D341Med (cell line): ENCODE measurements at places on chromosomes 7 and 10.

DNA sequence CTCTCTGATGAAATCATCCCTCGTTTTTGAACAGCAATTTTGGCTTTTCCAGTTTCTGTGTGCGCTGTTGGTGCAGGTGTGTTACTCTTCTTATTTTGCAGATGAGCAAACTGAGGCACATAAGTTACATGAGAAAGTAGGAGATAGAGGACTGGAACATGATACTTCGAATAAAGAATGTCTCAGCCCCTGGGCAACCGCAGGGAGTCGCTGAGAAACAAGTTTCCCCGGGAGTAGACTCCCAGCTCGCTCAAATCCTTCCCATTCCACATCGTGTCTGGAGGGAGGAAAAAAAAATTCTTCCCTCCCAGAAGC lies 18.0 kb downstream of the MXI1 start:
- no peak for DNase-seq

- no peak for DNase-seq
Measured at GRCh38 chr10:63173468-63174232, 40.5 kb downstream of the NRBF2 start.

GRCh38 chr10:3067859-3068179 lies 471 bp downstream of the PFKP start:
- DNase-seq, result peak; percentile 58

- no peak for DNase-seq
Measured at GRCh38 chr7:38411404-38411803, 138.0 kb upstream of the TARP start.

- no peak for DNase-seq
Measured at GRCh38 chr7:137987018-137987349, 14.9 kb downstream of the CREB3L2 start.

DNA sequence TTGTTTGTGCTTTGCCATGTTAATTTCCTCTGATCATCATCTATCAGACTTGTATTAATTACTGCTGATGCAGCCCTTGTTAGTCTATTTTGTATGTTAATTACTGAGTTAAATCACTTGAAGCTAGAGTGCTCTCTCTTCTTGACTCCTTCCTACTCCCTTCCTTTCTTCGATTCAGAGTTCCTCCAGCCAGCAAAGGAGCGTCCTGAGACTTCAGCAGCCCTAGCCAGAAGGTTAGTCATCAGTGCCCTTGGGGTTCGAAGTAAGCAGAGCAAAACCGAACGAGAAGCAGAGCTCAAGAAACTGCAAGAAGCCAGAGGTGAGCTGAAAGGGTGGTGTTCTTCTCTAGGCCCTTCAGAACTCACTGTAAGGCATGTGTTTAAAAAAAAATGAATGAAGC lies 32.1 kb downstream of the LOXL4 start:
- DNase-seq, result no peak

DNA sequence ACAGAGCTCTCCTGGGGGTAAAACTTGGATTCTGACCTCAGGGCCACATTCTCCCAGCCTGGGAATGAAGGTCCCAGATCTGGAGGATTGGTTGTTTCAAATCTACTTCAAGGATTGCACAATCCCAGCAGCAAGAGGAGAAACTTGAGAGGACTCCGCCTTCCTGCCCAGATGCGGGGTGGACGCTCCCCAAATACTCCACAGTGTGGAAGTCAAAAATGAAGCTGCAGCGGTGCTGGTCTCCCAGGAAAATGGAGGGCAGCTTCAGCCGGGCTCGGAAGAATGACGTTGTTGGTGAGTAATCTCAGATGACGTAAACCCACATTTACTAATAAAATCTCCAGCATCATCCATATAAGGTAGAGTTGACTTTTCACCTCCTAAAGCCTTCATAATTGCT lies 31.5 kb upstream of the PPP2R2D start:
- no peak for DNase-seq

DNA sequence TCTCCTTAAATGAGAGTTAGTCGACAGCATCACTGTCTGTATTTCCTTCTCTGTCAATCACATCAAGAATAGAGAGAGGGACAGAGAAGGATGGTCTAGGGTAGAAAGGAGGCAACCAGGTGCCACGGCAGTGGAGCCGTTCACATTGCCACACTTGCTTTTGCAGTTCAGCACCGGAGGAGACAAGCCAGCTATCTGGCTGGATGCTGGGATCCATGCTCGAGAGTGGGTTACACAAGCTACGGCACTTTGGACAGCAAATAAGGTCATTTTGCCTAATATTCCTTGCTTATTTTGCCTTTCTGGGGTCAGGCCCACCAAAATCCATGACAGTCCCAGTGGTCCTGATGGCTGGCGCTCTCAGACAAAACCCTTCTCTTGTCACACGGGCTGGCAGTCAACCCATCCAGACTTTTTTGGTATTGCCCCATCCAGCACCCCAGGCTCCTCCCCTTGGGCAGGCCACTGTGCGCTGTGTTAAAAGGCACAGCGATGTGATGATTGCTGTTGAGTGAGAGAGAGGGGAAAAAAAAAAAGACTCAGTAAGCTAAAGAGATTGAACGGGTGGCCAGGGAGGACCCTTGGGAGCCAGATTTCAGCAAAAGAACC lies 8.4 kb downstream of the CPA2 start:
- DNase-seq, result no peak

DNA sequence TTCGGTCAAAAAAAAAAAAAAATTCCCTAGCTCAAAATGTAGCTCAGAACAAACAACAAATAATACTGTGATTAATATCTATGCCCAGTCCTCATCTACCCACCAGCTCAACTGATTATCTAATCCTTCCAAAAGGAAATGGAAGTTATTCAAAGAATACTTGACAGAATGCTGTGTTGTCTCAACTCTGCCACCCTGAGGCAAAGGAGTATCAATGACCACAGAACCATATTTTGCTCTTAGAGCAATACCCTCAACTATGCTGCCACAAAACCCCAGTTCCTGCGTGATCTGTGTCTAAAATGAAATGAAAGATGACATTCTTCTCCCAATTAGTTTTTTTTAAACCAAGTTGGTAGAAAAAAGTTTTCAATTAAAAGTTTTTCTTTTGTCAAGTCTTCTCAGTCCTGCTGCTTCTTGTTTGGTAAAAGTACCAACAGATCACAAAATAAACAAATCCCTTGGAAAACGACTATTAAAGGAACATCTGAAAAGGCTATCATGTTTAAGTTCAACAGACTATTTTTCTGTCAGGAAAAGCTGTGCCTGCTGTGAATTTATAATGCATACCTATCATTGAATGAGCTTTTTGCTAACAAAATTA lies 21.6 kb downstream of the RBM28 start:
- peak; percentile 57 for DNase-seq

GRCh38 chr10:103983367-103983911 lies 16.5 kb downstream of the SLK start:
- DNase-seq, result no peak

GRCh38 chr10:77049896-77050295 lies 587.7 kb downstream of the KCNMA1 start:
- DNase-seq, result no peak

DNA sequence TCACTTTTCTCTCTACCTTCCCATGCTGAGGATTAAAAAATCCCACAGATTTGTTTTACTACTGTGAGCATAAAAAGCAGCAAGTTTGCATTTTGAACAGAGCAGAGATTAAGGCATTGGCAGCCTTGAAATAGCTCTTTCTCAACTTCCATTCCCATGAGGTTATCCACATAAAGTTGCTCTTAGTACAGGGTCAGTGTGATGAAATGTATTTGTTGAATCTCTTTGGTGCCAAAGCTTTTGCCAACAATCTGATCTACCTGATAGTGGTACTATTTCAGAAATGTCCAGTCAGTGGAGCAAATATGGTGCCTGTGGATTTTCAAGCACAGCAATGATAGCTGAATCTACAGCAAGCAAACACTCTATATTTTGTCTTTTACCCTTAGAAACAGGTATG lies 254.8 kb downstream of the INHBA start:
- DNase-seq, result no peak

DNA sequence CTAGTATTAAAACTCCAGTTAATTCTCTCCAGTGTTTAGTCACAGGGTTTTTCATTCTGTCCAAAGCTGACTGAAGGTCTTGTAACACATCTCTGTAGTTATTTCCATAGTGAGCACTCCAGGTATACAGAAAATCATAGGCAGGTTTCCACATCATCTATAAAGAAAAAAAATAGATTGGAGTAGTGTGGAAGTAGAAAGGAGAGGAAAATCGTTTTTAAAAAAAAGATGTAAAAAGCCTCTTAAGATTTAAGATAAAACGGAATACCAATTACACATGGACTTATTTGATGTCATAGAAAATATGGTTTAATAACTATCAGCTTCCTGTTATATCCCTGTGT lies 76.2 kb downstream of the MACC1 start:
- DNase-seq, result no peak

DNA sequence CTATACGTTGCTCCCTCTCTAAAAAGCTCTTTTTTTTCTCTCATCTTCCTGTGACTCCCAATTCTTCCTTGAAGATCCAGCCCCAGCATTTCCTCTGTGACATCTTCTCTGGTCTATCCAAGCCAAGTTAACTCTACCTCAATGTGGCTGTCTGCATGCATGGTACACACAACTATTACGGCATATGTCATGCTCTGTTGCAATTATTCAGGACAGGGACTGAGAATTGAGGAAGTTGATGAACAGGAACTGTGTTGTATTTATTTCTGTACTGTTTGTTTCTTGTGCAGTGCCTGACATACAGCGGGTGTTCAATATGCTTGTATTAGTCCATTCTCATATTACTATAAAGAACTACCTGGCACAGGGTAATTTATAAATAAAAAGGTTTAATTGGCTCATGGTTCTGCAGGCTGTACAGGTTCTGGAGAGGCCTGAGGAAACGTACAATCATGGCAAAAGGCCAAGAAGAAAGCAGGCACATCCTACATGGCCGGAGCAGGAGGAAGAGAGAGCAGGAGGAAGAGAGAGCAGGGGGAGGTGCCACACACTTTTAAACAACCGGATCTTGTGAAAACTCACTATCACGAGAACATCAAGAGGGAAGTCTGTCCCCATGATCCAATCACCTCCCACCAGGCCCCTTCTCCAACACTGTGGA lies 6.3 kb downstream of the TRPV5 start:
- DNase-seq, result no peak

DNA sequence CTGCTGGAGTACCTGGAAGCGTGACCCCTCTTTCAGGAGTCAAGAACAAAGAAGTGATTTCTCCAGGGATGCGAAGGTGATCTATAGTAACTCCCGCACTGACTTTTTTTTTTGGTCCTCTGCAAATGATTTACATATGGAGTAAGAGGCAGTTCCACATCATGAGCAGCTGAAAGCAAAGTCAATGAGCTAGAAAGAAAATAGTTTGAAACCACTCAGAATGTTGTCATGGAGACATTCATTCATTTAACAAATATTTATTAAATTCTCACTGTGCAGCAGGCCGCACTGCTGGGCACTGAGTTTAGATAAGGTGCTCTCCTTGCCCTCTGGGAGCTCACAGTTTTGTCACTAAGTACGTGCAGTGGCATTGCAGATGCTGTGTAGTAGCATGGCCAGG lies 206.7 kb downstream of the CAMK1D start:
- no peak for DNase-seq

GRCh38 chr10:13187135-13187534 lies 25.8 kb downstream of the MCM10 start:
- DNase-seq, result no peak

DNA sequence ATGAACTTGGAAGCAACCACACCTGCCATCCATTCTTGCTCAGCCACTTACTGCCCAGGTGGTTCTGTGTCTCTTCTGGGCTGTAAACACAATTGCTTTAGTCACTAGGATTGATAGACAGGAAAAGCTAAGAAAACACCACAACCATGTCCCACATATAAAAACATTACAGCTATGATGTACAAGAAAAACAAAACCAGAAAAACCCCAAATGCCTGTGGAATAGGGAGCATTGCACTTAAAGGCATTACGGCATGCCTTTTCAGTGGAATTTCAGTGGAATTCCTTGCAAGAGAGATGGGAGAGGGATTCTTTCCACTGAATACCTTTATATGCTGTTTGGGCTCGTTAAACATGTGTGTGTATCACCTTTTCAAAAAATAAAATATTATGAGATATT lies 44.2 kb upstream of the GPR26 start:
- DNase-seq, result no peak

GRCh38 chr10:20455774-20456173 lies 441.3 kb downstream of the NEBL start:
- no peak for DNase-seq

DNA sequence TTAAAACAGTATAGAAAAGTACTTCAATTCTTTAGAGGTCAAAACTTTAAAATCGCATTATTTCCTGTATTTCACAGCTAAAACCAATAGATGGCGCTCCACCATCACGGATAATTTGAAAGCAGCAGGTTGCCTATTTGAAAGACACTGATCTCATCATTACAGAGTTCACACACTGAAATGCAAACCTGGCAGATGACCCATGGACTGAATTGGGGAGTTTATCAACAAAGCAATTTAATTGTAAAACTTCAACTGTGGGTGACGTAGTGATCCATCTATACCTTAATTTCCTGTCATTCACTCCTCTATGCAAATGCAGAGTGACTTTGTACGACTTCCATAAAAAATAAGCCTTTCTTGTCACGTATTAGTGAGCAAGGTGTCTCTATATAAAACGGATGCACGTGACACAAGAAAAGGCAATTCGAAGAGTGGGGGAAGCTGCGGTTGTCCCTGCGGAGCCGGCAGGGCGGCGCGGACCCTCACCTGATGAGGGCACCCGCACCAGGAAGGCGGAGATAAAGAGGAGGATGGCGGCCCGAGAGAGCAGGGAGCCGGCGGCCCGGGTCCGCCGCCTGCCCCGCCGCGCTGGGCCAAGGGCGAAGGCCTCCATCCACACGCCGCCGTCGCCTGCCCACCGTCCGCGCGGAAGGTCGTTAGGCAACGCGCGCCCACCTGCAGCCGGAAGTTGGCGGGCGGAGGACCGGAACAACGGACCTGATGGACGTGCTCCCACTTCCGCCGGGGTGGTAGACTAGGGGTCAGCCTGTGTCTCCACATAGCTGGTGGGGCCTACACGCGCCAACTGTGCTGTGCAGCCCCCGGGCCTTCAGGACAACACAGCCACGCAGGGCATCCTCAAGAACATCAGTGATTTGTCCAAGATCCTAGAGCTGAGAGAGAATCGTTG lies at the start of gene ZPBP:
ZPBP (minus strand) TSS at position 668 of the 913 bp plus-strand sequence; CDS start at position 616, 52 bp downstream.
- DNase-seq, result peak; percentile 33

- DNase-seq, result peak; percentile 7
Measured at GRCh38 chr10:9596368-9596920, 1421.2 kb upstream of the CELF2 start.

DNA sequence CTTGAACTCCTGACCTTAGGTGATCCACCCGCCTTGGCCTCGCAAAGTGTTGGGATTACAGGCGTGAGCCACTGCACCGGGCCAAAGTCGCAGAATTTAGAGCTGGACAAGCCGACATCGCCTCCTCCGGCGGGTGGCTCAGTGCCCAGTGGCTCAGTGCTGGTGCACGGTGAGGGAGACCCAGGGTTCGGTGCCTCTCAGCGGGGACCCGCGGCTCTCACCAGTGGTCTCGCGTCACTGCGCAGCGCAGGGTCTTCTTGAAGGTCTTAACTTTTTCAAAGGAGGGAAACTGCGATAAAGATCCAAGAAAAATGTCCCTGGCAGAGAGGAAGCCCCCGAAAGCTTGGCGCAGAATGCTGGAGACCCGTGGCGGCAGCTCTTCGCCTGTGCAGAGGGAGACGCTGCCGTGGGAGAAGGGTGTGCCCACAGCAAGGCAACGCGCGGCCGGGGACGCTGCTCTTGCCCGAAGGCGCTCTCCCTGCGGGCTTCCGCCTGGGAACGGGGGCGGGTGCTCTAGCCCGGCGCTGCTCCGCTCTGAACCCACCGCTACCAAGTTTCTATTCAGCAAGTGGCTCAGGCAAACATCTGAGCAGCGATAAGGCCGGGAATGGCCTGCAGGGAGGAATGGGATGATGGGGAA lies 324.3 kb downstream of the DNAJB6 start:
- no peak for DNase-seq

GRCh38 chr7:55191926-55192692 lies 173.0 kb upstream of the LANCL2 start:
- DNase-seq, result no peak
